RKO (cell line): ENCODE measurements at places on chromosomes 4 and X.
A peak's percentile ranks its signal among the peaks of the same experiment; 100 is the strongest.

DNA sequence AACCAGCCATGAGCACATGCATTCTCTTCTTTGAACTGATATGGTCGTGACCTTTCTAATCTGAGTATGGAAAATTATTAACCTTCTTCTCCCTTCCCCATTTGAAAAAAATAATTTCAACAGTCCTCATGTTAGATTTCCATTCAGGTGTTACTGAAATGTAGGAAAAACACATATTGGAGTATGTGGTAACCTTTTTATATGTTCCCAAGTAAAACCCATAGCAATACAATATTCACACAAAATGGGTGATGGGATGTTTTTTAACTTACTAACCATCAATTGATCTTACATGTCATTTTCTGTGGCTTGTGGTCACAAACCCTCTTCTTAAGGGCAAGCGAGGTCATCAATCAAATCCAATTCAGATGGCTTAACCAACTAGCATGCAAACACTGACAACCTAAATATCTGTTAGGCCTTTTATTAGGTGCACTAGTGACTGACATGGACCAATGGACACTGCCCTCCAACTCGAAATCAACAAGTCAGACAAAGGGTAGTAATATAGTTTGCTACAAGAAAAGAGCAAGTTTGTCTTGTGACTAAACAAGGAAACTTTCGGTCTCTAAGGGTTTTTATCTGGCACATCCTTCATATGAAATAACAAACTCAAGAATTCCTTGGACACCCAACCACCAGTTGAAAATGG is 74.3 kb downstream of the CAMK2D start:
- DNase-seq = no peak

GRCh38 chrX:1327651-1328304 is 8.8 kb upstream of the IL3RA start:
- no peak for DNase-seq

DNA sequence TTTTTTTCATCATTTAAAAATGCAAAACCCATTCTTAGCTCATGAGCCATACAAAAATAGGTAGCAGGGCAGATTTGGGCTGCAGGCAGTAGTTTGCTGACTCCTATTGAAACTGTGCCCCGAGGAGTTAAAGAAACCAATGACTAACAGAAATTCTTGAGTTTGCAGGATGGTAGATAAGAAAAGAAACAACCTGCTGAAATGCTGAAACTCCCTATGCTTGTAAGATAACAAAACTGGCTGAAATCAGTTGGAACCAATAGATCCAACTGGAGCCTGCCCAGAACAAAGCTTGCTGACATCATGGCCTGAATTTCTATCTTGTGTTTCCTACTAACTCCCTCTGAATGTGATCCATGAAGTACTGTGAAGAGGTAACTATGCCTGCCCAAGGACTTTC is 68.6 kb downstream of the ANOS1 start:
- no peak for DNase-seq

- DNase-seq = no peak
Observed at GRCh38 chrX:138938003-138938402, 226.5 kb upstream of the FGF13 start.

- peak; percentile 4 for DNase-seq
Observed at GRCh38 chr4:40629401-40630334, at the start of gene RBM47. Gene RBM47, minus strand, starts transcription at chr4:40629864. Its CDS starts 190,971 bp downstream, at chr4:40438893.

DNA sequence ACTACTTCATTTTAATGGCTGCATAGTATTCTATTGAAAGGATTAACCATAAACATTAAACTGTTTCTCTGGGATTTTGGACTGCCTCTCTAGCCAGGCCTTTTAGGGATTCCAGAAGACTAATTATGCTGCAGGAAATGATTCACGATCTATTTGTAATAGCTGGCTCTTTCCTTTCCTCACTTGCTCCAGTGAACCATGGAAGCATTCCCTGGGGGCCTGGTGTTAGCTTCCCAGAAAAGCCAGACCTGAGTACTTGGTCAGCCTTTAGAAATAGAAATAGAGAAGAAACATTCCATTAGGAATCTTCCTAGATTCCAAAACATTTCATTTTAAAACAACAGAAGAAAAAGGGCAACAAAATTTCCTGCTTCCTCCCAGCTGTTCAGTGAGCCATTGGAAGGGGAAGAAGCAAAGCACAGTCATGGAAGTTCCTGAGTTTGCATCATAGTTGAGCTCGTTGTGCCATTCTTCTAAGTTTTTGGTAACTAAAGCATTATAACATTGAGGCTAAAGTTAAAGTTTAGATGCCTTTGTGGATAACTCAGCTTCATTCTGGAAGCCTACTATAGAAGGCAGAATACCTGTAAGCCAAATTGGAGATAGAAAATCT is 83.5 kb downstream of the NPNT start:
- DNase-seq = peak; percentile 18

- DNase-seq = no peak
Observed at GRCh38 chrX:35699642-35700041, 98.5 kb upstream of the MAGEB16 start.
